NCI-H446 (cell line): ENCODE measurements at places on chromosomes 5 and 9.

DNA sequence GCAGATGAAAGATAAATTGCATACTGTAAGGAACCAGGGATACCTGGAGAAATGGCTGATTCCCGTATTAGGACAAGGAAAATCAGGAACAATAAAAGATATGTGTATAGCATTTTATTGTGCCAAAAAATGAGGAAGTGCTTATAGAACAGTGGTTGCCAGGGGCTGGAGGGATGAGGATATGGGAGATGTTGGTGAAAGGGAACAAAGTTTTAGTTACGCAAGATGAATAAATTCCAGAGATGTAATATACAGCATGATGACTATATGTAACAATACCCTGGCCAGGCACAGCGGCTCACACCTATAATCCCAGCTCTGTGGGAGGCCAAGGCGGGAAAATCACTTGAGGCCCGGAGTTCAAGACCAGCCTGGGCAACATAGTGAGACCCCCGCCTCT, 101.8 kb downstream of the CDK5RAP2 start:
- DNase-seq: no peak

DNA sequence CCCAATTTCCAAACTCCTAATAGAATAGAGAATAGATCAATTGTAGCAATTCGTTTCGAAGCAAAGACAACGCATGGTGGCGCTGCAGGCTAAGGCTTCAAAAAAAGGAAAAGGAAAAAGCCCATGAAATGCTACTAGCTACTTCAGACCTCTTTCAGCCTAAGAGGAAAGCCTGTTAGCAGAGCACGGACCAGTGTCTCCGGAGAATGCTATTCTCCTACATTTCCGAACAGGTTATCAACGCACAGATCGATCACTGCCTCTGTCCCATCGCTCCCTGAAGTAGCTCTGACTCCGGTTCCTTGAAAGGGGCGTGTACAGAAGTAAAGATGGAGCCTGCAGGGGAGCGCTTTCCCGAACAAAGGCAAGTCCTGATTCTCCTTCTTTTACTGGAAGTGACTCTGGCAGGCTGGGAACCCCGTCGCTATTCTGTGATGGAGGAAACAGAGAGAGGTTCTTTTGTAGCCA, at the start of gene PCDHB15:
PCDHB15 (plus strand) TSS at position 146 of the 468 bp plus-strand sequence; CDS start at position 330, 184 bp downstream.
- DNase-seq: peak; percentile 41

GRCh38 chr9:118129541-118129940, 425.3 kb downstream of the TLR4 start:
- no peak for DNase-seq

GRCh38 chr5:65356274-65356673, 125.4 kb downstream of the ADAMTS6 start:
- DNase-seq: no peak

- DNase-seq: no peak
Observed at GRCh38 chr9:18568973-18569372, 95.0 kb downstream of the ADAMTSL1 start.

DNA sequence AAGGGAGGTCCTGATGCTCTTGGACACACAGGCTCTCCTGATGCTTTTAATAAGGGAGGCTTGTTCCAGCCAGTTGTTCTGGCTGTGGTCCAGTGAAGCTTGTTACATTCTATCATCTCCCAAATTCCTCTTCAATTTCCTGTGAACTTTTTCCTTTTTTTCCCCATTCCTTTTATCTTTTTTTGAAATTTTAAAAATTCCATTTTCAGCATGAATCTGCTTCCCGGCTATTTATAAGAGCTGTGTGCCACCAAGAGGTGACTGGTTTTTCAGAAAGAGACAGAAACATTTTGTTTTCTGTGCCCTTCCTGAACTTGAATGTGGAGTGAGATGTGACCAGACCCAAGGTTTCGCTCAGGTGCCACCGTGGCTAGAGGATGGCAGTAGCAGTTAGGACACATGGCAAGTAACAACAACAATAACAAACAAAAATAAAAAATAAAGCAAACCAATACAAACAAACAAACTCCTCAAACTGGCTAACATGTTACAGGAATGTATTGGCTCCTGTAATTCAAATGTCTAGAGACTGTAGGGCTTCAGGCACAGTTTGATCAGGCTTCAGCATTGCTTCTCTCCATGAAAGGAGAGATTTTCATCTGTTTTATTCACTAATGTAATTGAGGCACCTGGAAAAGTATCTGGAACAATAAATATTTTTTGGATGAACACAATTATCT, 121.1 kb downstream of the BOD1 start:
- DNase-seq: no peak

- DNase-seq: no peak
Observed at GRCh38 chr9:83322438-83322837, 215.8 kb downstream of the FRMD3 start.

DNA sequence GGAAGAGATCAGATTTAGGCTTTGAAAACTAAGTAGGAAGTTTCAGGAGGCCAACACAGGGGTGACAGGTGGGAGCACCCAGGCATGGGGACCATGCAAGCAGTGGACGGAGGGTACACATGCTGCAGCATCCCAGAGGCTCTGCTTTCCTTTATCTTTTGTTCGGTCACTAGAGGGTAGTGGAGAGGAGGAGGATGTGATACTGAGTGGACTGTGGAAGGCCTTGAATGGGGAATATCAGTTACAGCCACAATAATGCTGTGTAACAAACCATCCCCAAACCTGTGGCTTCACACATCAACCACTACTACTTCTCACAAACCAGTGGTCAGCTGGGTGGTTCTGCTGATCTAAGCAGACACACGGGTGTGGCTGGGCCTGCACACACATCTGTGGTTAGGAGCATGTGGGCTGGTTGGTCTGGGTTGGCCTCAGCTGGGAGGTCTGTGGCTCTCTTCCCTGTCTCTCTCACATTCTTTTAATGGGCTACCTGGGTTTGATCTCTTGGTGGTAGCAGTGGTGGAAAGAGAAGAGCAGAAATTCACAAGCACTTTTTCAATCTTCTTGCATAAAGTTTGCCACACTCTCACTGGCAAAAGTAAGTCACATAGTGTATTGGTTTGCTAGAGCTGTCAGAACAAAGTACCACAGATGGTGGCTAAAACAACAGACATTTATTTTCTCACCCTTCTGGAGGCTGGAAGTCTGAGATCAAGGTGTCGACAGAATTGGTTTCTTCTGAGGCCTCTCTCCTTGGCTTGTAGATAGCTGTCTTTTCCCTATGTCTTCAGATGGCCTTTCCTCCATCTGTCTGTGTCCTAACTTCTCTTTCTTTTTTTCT, 238.7 kb downstream of the AGTPBP1 start:
- no peak for DNase-seq

GRCh38 chr9:20015427-20015931, 226.6 kb upstream of the SLC24A2 start:
- DNase-seq: no peak

GRCh38 chr5:123472150-123472924, 39.6 kb upstream of the CSNK1G3 start:
- DNase-seq: no peak

DNA sequence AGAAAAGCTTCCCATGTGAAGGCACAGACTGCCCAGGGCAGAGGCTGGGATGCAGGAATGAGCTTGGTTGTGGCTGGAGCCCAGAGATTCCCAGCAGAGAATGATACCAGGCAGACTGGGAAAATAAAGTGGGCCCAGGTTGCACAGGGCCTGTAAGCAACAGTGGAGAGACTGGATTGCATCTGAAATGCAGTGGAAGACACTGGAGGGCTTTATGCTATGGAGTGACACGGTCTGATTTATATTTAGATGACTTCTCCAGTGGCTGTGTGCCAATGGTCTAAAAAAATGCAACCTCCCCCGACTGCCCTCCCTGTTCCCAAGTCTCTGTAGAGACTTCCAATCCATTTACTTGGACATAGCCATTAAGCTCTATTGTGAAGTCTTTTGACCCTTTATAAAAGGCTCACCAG, 951.1 kb upstream of the DMAC1 start:
- no peak for DNase-seq

- DNase-seq: no peak
Observed at GRCh38 chr5:67467110-67467509, 270.5 kb upstream of the CD180 start.

GRCh38 chr5:134153657-134154056, 23.1 kb downstream of the SKP1 start:
- no peak for DNase-seq

DNA sequence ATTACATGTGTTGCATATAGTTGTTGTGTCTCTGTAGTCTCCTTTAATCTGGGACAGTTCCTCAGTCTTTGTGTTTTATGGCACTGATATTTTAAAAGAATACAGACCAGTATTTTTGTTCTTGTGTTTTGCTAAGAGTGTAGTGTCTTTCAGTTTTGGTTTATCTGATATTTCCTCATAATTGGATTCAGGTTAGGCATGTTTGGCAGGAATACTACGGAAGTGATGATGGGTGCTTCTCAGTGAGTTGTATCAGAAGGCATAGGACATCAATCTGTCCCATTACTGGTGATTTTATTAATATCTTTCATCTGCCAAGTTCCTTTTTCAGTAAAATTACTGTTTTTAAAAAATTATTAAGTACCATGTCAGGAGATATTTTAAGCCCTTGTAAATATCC, 212.9 kb downstream of the ARHGEF28 start:
- DNase-seq: no peak

DNA sequence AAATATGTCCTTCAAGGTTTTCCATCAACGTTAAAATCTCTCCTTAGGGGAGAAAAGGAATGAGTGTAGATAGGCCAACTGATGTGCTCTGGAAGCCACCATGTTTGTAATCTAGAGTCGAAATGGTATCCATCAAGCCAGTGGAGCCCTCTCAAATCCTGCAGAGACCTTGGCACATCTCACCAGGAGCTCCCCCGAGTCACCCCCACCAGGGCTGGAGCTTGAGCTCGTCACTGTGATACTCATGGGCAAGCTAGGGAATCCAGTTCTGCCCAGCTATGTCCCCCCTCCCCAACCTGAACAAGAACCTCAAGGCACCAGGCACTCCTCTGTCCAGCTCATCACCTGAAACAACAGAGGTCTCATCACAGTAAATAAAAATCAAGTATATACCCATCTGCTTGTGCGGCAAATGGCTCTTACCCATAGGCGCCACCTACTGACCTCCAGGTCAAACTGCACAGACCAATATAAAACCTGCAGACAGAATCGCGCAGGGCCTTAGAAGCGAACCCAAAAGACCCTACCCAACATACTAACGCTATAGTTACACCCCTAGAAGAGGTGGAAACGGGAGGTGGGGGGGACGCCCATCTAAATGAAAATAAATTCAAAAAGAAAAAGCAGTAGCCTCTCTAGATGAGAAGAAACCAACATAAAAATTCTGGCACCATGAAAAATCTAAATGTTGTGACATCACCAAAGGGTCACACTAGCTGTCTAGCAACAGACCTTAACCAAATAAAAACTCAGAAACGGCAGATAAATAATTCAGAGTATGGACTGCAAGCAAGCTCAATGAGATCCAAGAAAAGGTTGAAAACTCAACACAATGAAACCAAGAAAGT, 75.0 kb downstream of the TTC39B start:
- no peak for DNase-seq

DNA sequence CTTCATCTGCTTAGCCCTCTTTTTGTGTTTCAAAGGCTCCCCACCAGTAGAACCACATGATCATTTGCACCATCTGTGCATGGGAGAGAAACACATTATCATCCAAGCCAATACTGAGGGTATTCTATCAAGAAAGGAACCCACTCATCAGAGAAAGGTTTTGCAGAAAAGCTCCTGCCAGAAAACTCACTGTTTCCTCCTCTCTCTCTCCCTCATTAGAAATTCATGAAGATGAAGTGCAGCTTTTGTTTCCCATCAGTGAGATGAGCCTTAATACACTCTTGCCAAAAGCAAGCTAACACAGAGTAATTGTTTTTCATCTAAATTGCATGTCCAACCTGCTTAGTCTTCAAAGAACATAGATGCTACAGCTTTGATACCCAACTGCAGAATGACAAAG, 142.4 kb upstream of the GRAMD2B start:
- DNase-seq: no peak

DNA sequence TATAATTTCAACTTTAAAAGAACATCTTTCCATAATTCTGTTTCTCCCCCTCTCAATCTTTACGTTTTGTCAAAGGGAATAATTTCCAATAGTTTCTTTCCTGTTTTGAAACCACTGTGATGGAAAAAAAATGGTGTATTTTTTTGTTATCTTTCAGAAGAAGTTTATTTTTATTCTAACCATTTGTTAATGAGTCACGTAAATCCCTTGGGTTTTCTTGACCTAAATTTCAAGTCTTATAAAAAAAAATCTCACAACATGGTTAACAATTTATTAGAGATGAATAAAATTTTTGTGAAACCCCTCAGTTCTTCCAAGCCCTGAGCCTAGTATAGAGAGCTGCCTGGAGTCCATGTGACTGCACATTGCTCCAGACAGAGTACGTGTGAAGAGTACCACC, 106.1 kb upstream of the FBXL17 start:
- no peak for DNase-seq

GRCh38 chr9:18448101-18448500, 25.9 kb upstream of the ADAMTSL1 start:
- no peak for DNase-seq

DNA sequence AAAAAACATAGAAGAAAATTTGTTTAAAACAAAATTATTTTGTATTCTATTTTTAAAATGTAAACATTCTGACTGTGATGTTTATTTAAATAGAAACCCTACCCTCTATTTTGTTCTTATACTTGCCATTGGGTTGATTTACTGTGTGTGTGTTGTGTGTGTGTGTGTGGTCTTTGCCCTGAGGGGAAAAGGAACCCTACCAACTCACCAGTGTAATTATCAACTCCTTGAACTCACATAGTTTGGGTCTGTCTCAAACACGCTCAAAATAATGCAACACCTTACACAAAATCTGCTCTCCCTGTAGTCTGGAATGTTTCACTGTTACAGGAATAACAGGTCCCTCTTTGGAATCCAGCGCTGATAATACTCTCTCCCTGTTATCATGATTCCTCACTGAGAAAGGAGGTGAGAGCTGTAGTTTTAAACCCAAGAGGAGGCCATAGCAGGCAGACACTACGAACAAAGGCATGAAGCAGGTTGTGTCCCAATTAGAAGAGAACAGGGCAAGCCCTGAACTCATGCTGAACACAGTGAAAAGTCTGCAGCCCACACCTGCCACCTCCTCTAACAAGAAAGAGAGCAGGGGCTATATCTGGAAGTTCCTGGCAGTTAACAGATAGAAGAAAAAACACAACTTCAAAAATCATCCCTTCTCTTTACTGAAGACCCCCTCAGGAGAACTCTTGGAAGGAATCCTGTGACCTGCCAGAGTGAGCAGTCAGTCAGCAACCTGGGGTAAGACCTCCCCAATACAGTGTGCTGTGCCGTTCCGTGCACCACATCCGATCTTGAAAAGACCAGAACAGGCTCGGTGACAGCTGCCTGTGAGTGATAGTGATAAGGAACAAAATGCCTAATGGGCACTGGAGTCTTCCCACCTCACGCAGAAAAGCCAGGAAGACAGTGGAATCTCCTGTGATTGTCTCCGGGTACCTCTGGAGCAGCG, 608.1 kb upstream of the ADAMTS16 start:
- no peak for DNase-seq
